Muscle of back (tissue), 13 donors: ENCODE measurements at places on chromosomes 1 and 21. TPM values are rescaled to one million over a fixed set of nuclear protein-coding genes. Genes with fewer than 3 reads are reported as not detected.

The AMY2A gene
- not detected for polyA plus RNA-seq

The WNT3A gene
- 0.55 TPM for polyA plus RNA-seq

The DSCAM gene
- 1.6 TPM for polyA plus RNA-seq

The B4GALT3 gene
- polyA plus RNA-seq = 23.2 TPM

The C21orf58 gene
- polyA plus RNA-seq = 7.1 TPM

The KAZN gene
- polyA plus RNA-seq = 16.8 TPM

The SYPL2 gene
- polyA plus RNA-seq = 292 TPM

The NBPF6 gene
- polyA plus RNA-seq = not detected

The CR1 gene
- polyA plus RNA-seq = 2.0 TPM

The TMEM125 gene
- polyA plus RNA-seq = not detected

The NGF gene
- polyA plus RNA-seq = 2.1 TPM

The VANGL1 gene
- polyA plus RNA-seq = 9.8 TPM

The CD101 gene
- polyA plus RNA-seq = 6.3 TPM

The FAM131C gene
- not detected for polyA plus RNA-seq

The DNASE2B gene
- 0.14 TPM for polyA plus RNA-seq

The CITED4 gene
- 1.3 TPM for polyA plus RNA-seq

The LY9 gene
- polyA plus RNA-seq = 0.30 TPM

The DMRTA2 gene
- 0.16 TPM for polyA plus RNA-seq

The NTMT2 gene
- not detected for polyA plus RNA-seq

The NBPF26 gene
- 8.8 TPM for polyA plus RNA-seq

The TXNDC12 gene
- polyA plus RNA-seq = 42.7 TPM

The LDLRAD1 gene
- not detected for polyA plus RNA-seq

The IL23R gene
- not detected for polyA plus RNA-seq

The TMEM51 gene
- 5.4 TPM for polyA plus RNA-seq

The PEX14 gene
- 13.8 TPM for polyA plus RNA-seq

The KRTAP13-2 gene
- not detected for polyA plus RNA-seq

The LCE1B gene
- polyA plus RNA-seq = not detected

The BRDT gene
- polyA plus RNA-seq = not detected
